ENCODE measurements at places on chromosomes 13 and 19.

- no peak for DNase-seq
Observed at GRCh38 chr19:50817941-50818858, 5.4 kb downstream of the KLK1 start.

- no peak for DNase-seq
Observed at GRCh38 chr13:43776501-43777079, 10.2 kb downstream of the ENOX1 start.

DNA sequence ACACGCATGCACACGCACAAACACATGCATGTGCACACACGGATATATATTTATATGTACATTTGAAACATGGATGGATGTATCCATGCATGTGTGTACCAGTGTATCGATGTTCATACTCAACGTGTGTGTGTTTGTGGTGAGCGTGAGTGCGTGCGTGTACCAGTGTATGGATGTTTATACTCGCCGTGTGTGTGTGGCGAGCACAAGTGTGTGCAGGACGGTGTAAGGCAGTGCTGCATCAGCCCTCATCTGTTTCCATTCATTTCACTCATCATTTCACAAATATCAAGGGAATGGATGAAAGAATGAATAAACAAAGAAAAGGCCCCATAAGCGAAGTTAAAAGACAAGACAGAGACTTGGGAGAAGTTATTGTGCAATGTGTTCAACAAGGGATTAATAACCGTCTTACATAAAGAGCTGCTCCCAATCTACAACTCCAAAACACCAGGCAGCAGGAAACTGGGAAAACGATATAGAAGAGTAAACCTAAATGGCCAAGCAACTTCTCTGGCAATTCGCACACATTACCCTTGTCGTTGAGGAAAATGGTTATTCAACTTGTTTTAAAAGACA lies 21.7 kb upstream of the MIER2 start:
- no peak for DNase-seq

- no peak for DNase-seq
Observed at GRCh38 chr13:112012016-112012704, 54.8 kb upstream of the SOX1 start.

- DNase-seq = no peak
Observed at GRCh38 chr13:22937953-22938352, 242.8 kb upstream of the SGCG start.

GRCh38 chr13:33017323-33017929 lies 1.2 kb downstream of the KL start:
- peak; percentile 18 for DNase-seq

DNA sequence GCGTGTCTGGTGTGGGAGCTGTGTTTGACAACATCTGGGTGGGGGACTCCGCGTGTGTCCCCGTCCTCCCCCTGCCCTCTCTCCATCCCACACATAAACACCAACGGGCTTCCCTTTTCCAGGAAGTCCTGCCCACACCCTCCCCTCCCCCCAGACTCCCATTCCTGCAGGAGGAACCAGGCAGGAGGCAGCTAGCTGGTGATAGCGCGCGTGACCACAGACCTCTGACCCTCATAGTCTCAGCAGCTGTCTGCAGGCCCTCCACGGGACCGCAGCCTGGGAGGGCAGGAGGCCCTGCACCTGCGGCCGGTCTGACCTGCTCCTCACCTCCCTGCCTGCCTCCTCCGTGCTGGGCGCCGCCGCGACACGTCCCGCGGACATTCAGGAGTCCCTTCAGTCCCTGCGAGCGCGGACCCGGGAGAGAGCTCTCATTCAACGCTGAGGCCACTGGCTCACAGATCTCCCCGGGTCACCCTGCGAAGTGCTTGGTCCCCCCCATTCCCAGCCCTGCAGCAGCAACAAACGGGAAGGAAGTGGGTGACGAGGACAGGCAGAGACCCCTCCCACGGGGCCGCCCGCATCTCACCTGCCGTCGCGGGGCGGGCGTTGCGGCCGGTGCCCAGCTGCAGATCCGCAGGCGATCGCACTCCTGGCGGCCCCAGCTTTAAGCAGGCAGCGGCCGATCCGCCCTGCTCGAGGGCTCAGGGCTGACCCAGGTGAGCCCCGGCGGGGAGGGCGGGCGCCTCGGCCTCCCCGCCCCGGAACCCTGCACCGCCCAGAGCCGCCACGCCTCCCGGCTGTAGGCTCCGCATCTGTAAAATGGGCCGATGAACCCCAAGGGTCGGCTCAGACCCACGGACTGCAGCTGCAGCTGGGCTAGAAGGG lies 1.1 kb upstream of the ACP5 start:
- peak; percentile 31 for DNase-seq

GRCh38 chr19:47564081-47564480 lies 8.9 kb downstream of the ZNF541 start:
- DNase-seq = peak; percentile 29

GRCh38 chr13:58004751-58005150 lies 373.2 kb downstream of the PCDH17 start:
- no peak for DNase-seq

GRCh38 chr13:93298713-93299112 lies 72.1 kb downstream of the GPC6 start:
- DNase-seq = no peak

DNA sequence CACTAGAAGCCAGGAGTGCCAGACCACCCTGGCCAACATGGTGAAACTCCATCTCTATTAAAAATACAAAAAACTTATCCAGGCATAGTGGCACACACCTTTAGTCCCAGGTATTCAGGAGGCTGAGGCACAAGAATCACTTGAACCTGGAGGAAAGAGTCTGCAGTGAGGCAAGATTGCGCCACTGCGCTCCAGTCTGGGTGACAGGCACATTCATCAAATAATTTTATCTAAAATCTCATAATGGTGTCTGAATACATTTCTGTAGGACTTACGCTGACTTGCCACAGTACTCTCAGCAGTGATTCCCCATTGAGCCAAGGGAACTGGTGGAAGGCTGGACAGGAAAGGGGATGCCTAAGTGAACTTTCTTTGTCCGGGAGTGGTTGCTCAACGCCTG lies 4.3 kb upstream of the ZNF28 start:
- no peak for DNase-seq

DNA sequence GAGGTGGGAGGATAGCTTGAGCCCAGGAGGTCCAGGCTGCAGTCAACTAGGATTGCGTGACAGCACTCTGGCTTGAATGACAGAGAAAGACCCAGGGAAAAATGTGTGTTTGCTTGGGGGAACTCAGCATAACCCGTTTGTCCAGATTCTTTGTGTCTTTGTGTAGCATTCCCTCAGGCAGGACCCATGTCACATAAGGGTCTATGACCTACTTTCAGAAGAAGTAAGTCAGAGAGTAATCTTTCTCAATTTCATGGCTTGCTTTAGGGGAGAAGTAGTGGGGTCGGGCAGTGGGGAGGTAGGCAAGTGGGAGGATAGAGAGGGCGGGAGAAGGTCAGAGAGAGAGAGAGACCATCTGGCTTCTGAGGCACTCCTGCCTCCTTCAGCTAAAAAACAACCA lies 11.9 kb upstream of the PSPC1 start:
- no peak for DNase-seq

GRCh38 chr19:54211235-54211634 lies 10.6 kb downstream of the RPS9 start:
- no peak for DNase-seq

- DNase-seq = no peak
Observed at GRCh38 chr13:80303225-80303811, 37.6 kb downstream of the SPRY2 start.

- no peak for DNase-seq
Observed at GRCh38 chr13:93320942-93321341, 94.3 kb downstream of the GPC6 start.

DNA sequence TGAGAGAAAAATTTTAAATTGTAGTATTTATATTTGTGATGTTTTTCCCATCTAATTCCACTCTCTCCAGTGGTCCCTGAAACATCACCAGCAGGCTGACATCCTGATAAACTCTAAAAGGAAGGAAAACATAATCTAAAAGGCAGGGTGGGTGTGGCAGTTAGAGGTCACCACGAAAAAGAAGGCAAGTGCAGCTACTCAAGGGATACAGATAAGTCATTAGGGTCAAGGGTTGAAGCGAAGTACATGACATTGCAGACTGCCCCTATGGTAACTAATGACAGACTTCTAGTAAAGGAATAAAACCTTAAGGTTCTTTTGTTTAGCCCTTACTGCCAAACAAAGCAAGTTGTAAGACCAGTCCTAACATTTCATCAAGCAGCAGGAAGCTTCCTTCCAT lies 6.0 kb upstream of the NEK3 start:
- no peak for DNase-seq

Data from HepG2 (cell line).